ENCODE measurements at places on chromosomes 7 and 10.

DNA sequence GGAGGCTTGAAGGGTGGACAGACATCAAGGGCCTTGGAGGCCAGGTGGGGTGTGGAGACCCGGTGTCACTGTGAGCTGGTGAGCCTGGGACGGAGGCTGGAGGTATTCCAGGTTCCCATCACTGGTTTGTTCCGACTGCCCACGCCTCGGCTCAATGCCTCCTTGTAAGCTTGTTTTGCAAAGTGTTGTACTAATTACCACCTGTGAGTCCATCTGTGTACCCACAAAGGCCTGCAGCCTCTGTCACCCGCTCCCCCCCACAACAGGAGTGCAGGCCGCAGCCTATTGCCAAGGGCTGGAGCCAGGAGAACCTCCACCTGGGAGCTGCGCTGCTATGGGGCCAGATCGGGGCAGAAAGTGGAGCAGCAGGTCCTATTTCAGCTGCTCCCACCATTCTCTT lies 521.8 kb upstream of the DPP6 start:
- DNase-seq, result no peak

DNA sequence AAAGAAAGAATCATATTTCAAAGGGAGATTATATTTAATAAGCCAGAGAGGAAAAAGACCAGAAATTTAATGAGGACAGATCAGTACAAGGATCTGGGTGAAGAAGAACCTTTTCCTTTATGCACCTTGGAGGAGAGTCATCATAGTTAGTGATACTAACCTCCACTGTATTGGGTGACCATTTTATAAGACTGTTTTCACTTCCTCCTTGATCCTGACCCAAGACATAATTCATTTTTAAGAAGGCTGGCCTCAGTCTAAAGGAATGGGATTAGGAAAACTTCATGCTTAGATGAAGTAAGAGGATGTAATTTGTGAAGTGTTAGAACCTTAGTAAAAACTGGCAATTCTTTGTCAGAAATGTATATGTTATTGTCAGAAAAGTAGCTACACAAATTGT lies 68.6 kb downstream of the ADAM22 start:
- no peak for DNase-seq

DNA sequence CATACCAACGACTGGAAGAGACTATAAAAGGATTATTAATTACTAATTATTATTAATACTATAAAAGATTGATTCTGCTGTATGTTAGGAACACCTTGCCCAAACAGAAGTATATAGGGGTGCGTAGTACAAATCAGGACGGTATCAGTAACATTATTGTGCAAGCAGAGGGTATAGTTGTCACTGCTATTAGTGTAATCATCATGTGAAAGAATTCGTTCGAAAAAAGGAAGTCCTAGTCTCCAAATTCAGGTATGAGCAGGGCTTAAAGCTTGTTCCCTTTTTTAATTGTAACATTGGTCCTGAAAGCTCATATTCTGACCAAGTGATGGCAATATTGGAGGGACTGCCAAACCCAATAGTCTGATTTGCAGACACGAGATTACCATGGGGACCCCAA lies 81.8 kb downstream of the THSD7A start:
- no peak for DNase-seq

DNA sequence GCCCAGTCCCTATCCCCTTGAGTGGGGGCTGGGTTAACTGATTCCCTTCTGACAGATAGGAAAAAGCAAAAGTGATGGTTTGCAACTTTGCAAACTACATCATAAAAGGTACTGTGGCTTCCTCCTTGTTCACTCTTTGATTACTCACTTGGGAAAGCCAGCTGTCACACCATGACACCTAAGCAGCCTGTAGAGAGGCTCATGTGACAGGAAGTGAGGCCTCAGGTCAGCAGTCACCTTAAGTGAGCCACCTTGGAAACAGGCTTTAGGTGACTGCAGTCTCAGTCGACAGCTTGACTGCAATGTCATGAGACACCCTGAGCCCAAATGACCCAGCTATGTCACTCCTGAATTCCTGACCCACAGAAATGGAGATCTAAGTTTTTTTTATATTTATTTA lies 4.3 kb upstream of the CHCHD2 start:
- no peak for DNase-seq

DNA sequence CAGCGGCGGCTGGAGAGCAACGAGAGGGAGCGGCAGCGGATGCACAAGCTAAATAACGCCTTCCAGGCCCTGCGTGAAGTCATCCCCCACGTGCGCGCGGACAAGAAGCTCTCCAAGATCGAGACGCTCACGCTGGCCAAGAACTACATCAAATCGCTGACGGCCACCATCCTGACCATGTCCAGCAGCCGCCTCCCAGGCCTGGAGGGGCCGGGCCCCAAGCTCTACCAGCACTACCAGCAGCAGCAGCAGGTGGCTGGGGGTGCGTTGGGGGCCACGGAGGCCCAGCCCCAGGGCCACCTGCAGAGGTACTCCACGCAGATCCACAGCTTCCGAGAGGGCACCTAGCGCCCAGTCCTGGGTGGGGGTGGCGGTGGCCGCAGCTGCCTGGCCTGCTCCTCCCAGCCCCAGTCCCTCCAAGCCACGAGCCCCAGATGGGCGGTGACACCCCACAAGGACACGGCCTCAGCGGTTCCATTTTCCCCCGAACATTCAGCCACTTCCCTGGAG lies 1.3 kb downstream of the BHLHA15 start:
- DNase-seq, result no peak

Data from EH (cell line).